Muscle of back (tissue), 13 donors: ENCODE measurements at places on chromosomes 1 and 21. TPM values are rescaled to one million over a fixed set of nuclear protein-coding genes. Genes with fewer than 3 reads are reported as not detected.

DNA sequence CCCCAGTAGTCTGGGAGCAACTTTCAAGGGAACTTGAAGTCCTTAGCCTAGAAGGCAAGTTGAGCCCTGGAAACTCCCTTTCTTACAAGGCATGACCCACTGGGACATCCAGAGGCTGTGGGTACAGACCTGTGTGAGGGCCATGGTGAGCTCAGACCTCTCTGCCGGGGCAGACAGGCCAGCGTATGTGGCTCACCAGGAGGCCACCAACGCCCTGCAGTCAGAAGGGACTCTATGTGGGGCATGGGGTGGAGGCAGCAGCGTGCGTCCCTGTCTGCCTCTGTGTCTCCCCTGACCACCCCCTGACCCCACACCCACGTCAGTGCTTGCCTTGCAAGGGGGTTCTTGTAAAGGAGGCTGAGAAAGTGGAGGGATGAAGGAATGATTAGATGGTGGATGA lies 10.8 kb downstream of the COQ8A start:
- no peak for DNase-seq

BPNT1 gene
- 21.7 TPM for polyA plus RNA-seq

ARTN gene
- 2.7 TPM for polyA plus RNA-seq

DNA sequence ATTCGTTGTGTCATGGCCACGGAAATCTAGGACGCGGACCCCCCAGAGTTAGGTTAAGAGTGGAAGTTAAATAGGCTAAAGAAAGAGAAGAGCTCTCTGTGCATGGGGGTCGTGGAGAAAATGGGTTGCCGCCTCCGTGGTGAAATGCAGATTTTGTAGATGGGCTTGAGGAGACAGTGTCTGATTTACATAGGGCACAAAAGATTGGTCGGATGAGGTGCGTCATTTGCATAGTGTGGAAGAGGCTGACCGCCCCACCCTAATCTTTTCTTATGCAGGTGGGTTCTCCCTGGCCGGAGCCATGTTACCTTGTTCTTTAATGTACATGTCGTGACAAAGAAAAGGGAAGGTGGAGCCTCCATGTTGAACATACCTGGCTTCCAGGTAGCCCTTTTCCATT lies 14.3 kb upstream of the SLC5A9 start:
- no peak for DNase-seq

- DNase-seq: no peak
These were observed 35.8 kb downstream of the IVNS1ABP start for GRCh38 chr1:185281245-185281644.

DNA sequence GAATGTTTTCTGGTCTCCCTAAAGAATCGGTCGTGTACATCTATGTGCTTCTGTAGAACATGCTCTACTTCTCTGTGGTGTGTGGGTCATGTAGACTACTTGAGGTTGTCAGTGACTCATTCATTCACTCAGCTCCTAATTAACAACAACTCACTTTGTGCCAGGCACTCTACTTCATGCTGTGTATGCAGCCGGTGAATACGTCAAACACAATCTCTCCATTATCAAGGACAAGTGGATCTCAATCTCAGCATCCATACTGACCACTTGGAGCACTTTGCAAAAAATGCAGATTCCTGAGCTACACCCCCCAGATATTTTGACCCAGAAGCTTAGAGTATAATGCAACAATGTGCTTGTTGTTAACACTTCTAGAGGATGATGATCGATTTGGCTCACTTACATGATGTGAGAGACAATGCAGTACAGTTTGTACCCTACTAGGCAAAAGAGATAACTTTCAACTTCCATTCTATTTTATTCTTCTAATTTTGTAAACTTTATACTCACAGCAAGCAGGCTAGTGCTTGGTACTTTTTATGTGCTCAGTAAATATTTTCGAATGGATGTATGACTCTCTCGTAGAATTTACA lies 508.6 kb upstream of the ADAMTS5 start:
- no peak for DNase-seq

SLFNL1 gene
- 0.40 TPM for polyA plus RNA-seq

DNA sequence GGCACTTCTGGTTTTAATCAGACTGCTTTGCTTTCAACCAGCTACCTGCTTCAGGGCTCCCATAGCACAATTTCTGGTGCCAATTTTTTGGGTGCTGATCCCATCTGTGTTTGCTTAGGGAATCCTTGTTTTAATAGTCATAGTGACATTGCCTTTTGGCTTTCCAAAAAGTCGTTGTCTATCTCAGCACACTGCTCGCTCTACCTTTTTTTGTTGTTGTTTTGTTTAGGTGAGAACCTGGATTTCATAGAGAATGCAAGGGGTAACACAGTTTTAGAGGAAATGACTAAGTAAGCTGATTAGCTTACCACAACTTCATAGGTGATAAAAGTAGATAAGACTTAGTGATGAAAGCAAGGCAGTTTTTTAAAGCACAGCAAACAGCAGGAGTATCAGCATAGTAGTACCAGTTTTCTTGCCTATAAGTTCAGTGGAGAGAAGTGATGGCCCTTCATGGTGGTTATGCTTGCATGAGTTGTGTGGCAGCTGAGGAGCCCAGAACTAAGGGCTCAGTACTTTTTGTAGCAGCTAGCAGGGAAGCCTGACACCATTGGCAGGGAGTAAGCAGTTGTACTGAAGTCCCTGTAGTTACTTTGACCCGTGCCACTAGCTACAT lies 31.3 kb downstream of the NEK7 start:
- no peak for DNase-seq

GRCh38 chr1:232223183-232223708 lies 406.7 kb downstream of the SIPA1L2 start:
- DNase-seq: no peak

ARHGAP29 gene
- polyA plus RNA-seq: 53.4 TPM

- no peak for DNase-seq
These were observed 4.3 kb downstream of the SLC30A1 start for GRCh38 chr1:211574705-211575104.

UBL4B gene
- not detected for polyA plus RNA-seq
